HuH-7 (cell line): ENCODE measurements at places on chromosomes 2 and 18.

DNA sequence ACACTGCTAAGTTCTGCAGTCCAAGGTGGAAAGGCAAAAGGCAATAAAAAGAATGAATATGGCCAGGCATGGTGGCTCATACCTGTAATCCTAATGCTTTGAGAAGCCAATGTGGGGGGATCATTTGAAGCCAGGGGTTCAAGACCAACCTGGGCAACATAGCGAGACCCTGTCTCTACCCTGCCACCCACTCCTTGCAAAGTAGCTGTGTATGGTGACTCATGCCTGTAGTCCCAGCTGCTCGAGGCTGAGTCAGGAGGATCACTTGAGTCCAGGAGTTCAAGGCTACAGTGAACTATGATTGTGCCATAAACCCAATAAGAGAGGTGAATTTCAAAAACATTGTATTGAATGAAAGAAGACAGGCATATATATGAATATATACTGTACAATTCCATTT is 2.4 kb downstream of the MYL12B start:
- DNase-seq: no peak

DNA sequence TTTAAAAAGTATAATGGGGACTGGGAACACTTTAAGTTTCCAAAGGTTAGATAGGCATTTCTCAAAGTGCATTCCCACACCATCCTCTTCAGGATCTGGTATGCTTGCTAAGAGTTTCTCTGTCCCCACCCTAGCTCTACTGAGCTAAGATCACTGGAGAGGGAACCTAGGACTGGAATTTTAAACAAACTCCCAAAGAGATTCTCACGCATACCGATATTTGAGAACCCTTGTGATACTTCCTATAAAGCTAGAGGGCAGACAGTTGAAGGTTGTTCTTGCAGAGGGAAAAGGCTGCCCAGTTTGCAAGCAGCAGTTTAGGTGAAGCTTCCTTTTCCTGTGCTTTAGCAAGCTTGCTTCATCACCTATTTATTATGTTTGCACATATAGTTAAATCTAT is 3.6 kb downstream of the CNRIP1 start:
- DNase-seq: no peak

GRCh38 chr2:230938098-230938497 is 13.1 kb upstream of the GPR55 start:
- no peak for DNase-seq

DNA sequence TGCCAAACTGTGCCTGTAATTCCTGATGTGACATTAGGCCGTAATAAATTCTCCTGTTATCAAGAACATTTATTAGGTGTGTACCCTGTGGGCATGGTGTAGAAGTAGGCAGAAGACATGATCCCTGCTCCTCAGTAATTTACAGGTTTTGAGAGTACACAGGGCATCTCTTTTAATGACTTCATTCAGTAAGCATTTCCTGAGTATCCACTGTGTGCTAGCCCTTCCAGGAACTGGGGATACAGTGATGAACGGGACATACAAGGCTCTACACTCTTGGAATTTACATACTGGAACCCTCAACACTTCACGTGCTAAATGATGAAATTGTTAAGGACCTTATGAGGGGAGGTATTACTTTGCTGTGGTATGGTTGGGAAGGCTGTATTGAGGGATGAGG is 30.2 kb downstream of the DIS3L2 start:
- DNase-seq: no peak

GRCh38 chr2:103430191-103430590 is 668.4 kb downstream of the TMEM182 start:
- no peak for DNase-seq

- no peak for DNase-seq
Observed at GRCh38 chr2:240931319-240931949, 25.3 kb downstream of the CROCC2 start.

DNA sequence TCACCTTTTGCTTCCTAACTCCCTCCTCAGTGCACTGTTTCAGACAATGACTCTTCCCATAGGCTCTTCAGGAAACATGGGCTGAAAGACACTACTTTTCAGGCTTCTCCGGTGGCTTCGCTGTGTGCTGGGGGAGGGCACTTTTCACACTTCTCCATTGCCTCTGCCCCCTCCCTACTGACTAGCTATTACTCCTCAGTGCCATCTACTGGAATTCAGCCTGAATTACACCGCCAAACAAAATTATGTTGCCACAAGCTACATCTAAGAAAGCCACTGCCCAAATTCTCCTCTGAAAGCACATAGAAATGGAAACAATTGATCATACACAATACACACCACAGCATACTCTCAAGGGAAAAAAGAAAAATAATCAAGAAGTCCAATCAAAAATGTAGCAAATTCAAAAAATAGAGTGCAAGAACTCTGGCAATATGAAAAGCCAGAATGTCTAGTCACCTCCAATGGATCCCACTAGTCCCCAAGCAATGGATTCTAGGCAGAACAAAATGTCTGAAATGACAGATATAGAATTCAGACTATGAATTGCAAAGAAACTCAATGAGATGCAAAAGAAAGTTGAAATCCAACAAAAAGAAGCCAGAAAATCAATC is 1139.4 kb upstream of the GYPC start:
- DNase-seq: peak; percentile 14

- no peak for DNase-seq
Observed at GRCh38 chr2:217393585-217394032, 533.7 kb upstream of the TNP1 start.

- DNase-seq: no peak
Observed at GRCh38 chr2:163187995-163188655, 349.6 kb upstream of the KCNH7 start.

GRCh38 chr18:42038936-42039335 is 83.9 kb downstream of the PIK3C3 start:
- no peak for DNase-seq

DNA sequence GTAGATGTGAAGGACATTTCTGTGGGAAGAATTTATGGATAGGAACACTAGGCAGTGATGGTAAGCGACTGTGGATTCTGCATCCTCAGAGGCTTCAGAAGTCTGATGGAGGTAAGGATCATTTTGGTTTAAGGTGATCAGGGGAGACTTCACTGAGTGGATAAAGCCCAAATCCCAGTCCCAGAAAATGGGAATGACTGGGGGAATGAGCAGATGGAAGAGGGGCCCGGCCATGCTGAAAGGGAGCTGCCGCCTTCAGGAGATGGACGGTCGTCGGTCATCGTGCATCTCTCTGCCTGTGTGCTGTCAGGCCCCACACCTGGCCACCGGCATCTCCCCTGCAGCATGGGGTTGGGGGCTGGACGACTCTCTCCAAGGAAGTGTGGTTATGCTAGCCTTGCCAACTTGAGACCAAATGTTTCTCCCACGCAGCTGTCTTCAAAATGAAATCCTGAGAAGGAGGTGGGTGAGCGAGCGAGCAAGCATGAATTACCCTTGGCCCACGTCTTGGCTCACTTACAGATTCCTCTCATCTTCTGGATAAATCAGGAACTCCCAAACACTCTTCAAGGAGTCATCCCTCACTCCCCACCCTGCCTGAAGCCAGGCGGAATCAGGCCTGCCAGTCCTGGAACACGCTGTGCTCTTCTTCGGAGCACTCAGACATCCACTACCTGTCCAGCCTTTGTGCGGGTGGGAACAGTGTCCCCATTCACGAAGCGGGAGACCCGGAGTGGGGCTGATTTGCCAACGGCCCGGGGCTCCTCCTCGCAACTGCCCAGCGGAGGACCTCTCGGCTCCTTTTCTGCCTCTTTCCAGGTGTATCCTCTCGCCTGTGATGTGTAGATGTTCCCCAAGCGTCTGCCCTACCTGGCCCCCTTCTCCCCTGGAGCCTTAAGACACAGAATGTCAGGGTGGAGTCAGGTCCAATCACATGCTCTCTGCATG is 85.6 kb downstream of the PRKCE start:
- no peak for DNase-seq

- peak; percentile 61 for DNase-seq
Observed at GRCh38 chr2:127053731-127054603, 53.0 kb downstream of the BIN1 start.

- DNase-seq: no peak
Observed at GRCh38 chr2:239179851-239180371, 220.9 kb downstream of the HDAC4 start.

- DNase-seq: no peak
Observed at GRCh38 chr2:85917887-85918795, 29.4 kb upstream of the ST3GAL5 start.

- no peak for DNase-seq
Observed at GRCh38 chr18:44816477-44816876, 135.8 kb downstream of the SETBP1 start.

GRCh38 chr2:241456546-241456945 is 51.8 kb downstream of the STK25 start:
- no peak for DNase-seq

DNA sequence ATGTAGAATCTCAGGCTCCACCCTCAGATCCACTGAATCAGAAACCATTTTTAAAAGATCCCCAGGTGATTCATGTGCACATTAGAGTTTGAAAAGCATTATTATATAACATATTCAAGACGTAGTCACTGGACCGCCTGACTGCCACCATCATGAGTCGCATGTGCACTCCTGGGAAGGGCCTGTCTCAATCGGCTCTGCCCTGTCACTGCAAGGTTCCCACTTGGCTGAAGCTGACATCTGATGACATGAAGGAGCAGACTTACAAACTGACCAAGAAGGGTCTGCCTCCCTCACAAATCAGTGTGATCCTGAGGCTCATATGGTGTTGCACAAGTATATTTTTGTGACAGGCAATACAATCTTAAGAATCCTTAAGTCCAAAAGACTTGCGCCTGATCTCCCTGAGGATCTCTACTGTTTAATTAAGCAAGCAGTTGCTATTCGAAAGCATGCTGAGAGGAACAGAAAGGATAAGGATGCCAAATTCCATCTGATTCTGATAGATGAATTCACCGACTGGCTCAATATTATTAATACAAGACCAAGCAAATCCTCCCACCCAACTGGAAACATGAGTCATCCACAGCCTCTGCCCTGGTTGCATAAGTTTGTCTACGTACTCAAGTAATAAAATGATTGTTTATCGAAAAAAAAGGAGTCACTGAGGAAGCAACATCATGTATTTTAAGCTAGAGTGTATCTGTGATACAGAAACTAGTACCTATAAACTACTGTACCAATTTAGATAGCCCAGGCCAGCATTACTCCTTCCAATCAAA is 26.2 kb downstream of the ATAD2B start:
- DNase-seq: no peak

GRCh38 chr2:147607379-147607778 is 237.4 kb upstream of the ACVR2A start:
- DNase-seq: no peak

- no peak for DNase-seq
Observed at GRCh38 chr2:192953116-192953515, 758.4 kb upstream of the TMEFF2 start.

DNA sequence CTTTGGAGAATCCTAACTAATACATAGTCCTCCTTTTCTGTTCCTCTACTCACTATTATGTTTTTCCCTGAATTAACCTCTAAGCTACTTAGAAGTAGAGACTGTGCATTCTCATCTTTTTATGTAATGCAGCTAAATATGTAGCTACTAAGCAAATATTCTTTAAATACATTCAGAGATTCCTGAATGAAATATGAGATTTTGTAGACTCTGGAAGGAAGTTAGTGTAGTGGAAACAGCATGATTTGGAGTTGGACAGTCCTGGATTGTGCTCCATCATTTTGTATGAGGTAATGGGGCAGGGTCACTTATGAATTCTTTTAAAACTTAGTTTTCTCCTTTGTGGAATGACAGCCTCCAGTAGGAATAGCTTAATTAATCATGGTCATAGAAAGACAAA is 24.7 kb upstream of the NT5C1B start:
- no peak for DNase-seq

- DNase-seq: no peak
Observed at GRCh38 chr2:140861666-140862065, 1269.2 kb downstream of the LRP1B start.

DNA sequence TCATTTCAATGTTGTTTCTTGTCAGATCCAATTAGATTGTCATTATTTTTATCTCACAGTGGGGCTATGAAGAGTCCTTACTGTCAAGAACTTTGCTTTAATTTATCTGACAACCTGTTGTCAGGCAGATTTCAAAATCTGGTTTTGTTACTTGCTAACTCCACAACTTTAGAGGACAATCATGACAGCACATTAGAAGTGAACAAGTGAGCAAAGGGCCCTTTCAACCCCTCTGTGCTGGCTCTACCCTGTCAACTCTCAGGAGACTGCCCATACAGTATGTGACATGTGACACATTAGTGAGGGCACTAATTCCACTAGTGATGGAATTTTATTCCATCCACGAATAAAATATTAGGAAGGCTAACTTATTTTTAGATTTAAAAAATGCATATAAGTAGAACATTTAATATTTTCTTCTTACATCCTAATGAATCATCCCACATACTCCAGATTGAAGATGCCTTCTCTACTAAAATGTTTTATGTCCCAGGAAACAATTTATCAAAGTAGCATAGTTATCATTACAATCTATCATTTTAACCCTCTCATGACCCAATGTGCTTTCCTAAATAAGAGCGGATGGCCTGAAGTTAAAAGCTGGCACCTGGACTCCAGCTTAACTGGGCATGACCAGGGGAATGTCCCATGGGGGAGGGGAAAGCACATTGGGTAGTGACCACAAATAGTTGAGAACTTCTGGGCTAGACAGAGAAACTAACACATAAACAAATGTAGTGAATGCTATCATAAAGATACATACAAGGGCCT is 97.6 kb upstream of the PPP1CB start:
- DNase-seq: no peak

DNA sequence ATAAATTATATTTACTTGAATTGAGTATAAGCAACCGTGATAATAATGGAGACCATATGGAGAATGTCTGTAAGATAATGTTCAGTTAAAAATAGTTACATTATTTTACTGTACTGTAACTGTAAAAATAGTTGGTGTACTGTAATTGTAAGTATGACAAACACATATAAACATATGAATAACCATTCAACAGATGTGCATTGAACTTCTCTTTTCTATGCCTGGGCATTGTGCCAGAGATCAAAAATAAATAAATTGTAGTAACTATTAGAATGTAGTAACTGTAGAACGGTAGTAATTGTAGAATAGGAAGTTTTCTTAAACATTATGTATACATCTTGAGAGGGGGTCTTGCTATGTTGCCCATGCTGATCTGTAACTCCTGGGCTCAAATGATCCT is 287.4 kb upstream of the EPAS1 start:
- no peak for DNase-seq

- DNase-seq: no peak
Observed at GRCh38 chr2:23244617-23245016, 140.4 kb upstream of the KLHL29 start.

DNA sequence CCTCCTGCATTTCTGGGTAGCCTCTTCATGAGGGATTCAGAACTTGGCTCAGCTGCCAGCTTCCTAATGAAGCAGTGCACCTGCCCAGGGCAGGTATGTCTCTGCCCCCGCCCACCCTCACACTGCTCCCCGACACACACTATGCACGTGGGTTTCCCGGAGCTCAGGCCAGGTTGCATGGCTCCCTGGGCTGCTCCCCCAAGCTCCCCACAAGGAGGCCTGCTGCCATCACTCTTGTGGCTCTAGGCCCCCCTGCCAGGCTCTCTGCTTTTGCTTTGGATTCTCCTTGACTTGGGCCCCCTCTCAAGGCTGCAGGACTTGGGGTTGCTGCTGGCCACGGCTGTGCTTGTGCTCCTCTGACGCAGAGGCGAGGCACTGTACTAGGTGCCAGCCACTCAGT is 43.6 kb downstream of the ADD2 start:
- DNase-seq: no peak
